ENCODE measurements at places on chromosomes 4 and X.

GRCh38 chr4:155271557-155271956 lies 63.1 kb downstream of the NPY2R start:
- DNase-seq = no peak

DNA sequence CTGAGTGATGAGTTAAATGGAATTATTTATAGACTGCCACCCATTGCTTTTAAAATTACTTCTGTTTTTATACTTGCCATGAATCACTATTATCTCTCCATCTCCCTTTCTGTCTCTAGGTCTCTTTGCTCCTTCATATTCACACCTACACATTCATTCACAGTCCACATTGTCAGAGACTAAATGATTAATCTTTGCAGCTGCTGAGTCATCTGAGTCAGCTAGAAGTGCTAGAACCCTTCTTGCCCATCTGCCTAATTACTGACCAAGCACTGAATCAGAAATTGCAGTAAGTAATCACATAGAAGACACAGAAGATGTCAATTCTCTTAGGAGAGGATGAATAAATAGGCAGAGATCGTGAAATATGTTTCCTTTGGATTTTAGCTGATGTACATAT lies 31.6 kb upstream of the RPS6KA6 start:
- no peak for DNase-seq

GRCh38 chr4:171981185-171981584 lies 168.0 kb downstream of the GALNTL6 start:
- DNase-seq = no peak

GRCh38 chr4:186719925-186720694 lies 3.5 kb downstream of the FAT1 start:
- DNase-seq = peak; percentile 44

DNA sequence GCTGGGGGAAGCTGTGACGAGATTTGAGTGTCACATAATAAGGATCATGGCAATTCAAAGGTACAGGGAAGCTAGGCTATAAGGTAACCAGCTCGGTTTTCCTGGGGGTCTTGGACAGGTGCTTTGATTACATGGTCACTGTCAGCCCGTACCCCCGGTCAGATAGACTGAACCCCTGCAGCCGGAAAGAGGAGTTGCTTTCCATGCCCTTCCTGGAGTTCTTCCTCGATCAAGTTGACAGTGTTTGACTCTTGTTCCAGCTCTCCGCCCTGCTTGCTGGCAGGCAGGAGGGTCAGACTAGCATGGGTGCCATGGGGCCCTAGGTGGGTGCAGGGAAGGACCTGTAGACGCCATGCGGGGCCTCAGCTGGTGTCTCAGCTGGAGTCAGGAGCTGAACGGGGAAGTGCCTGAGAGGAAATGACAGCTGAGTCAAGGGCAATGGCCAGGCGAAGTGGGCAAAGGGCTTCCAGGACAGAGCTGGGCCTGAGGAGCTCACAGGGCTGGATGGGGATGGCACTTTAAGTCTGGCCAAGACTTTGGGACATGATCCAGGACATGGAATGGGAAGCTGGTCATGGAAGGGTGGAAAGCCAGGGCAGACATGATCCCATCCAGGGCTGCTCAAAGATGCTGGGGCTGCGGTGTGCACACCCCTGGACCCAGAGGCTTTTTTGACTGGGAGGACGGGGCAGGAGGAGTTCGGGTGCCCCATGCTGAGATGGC lies 1.6 kb downstream of the TMEM187 start:
- no peak for DNase-seq

DNA sequence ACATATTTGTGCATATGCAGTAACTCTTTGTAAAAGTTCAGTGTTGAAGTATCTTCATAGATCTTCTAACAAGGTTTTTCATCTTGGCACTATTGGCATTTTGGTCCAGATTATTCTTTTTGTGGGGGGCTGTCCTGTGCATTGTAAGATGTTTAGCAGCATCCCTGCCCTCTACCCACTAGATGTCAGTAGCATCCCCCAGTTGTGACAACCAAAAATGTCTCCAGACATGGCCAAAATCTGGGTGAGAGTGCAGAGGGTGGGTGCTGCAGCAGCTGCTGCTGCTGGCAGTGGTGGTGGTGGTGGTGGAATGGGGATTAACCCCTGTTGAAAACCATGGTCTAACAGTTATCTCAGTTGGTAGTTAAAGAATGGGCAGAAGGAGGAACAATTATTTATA lies 370.0 kb downstream of the GPAT3 start:
- no peak for DNase-seq

GRCh38 chrX:85017721-85018120 lies 14.0 kb downstream of the APOOL start:
- DNase-seq = no peak

GRCh38 chr4:128942607-128943006 lies 133.1 kb downstream of the JADE1 start:
- DNase-seq = no peak

All from Calu3 (cell line).